ENCODE measurements at places on chromosomes 3 and 15.

- peak; percentile 56 for DNase-seq
These were observed 14.5 kb downstream of the TAGLN3 start for GRCh38 chr3:112013058-112013783.

GRCh38 chr3:38649500-38650247, at the start of gene SCN5A:
Gene SCN5A (minus strand): TSS chr3:38649687. CDS start chr3:38633307, 16,380 bp downstream.
- DNase-seq = peak; percentile 37

GRCh38 chr3:114307222-114307830, 13.5 kb downstream of the TIGIT start:
- DNase-seq = no peak

DNA sequence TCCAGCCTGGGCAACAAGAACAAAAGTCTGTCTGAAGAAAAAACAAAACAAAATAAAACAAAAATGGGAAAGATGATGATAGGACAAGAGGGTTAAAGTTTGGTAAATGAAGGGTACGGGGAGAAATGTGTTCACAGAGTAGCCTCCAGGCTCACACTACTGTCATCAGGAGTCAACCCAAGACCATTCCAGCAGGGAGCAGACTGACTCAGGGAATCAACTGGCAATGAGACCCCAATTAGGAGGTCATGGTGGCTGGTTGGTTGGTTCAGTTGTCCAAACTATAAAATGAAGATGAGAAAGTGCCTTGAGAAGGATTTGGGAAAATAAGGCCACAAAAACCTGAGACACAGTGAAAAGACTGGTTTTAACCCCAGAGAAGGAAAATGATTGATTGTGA, 51.8 kb downstream of the KLHL6 start:
- DNase-seq = no peak

DNA sequence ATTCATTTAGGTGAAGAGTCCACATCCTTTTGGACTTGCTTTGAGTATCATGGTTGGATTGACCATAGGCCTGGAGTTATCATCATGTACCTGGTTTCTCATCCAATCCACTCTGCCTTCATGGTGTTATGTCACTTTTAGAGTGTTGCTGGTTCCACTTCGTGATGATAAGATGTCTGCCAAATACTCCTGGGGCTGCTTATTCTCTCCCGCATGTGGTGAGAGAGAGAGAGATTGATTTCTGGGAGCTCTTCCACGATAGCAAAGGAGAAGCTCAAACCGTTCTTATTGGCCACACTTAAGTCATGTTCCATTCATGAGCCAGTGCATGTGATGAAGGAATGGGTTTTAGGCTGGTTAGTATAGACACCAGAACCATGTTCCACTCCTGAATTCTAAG, 47.6 kb downstream of the MITF start:
- DNase-seq = no peak

DNA sequence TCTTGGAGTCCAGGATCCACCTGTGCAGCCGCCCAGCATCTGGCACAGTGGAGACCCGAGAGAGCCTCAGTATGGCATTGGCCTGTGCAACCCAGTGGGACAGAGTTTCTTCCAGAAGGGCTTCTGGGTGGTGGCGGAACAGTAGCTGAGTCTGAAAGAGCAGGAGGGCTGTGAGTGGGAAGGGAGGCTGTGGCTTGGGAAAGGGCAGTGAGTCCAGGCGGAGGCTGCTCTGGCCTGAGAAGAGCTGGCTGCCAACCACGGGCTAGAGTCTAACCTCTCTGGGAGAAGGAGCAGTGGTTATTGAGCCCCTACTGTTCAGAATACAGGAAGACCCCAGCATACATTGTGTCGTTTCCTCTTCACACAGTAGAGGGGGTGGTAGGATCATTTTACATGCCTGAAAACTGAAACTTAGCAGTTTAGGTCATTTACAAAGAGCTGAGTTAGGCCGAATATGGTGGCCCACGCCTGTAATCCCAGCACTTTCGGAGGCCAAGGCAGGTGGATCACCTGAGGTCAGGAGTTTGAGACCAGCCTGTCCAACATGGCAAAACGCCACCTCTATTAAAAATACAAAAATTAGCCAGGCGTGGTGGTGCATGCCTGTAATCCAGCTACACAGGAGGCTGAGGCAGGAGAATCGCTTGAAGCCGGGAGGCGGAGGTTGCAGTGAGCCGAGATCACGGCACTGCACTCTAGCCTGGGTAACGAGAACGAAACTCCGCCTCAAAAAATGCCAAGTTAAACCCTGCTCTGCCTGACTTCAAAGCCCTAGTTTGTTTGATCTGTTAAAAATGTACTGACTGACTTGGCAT, 3.2 kb downstream of the AEN start:
- DNase-seq = no peak

DNA sequence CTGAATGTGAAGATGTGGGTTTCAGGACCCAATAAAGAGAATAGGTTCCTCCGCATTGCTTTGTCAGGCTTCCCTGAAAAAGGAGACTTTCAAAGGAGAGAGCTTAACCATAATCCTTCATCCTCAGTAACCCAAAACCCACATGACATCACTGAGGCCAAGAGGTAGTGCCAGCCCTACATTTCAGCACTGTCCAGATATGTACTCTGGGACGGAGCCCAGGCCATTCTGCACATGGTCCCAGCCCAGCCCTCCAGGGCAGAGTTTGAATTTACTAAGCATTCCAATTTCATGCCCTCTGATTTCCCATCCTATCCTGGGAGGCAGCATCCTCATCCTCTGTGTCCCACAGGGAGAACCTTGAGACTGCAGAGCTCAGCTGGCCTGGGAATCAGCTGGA, 210.5 kb downstream of the GABRB3 start:
- no peak for DNase-seq

GRCh38 chr3:37986479-37987314, 3.9 kb upstream of the VILL start:
- no peak for DNase-seq

DNA sequence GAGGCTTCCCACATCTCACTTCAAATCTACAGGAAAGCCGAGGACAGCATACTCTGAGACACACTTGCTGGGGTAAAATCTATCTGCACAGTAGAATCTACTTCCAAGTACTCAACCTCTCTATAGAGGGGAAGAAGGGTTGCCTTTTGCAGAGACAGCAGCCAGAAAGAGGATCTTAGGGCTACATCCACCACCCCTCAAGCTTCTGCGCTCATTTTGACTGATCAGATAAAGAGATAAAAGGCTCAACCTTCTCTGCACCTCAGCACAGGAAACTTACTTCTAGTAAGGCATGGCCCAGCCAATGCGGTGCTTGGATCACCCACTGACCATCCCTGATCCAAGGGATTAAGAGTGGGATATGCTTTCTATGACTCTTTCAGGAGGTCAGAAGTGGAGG, 6.9 kb upstream of the SLC9A9 start:
- DNase-seq = no peak

DNA sequence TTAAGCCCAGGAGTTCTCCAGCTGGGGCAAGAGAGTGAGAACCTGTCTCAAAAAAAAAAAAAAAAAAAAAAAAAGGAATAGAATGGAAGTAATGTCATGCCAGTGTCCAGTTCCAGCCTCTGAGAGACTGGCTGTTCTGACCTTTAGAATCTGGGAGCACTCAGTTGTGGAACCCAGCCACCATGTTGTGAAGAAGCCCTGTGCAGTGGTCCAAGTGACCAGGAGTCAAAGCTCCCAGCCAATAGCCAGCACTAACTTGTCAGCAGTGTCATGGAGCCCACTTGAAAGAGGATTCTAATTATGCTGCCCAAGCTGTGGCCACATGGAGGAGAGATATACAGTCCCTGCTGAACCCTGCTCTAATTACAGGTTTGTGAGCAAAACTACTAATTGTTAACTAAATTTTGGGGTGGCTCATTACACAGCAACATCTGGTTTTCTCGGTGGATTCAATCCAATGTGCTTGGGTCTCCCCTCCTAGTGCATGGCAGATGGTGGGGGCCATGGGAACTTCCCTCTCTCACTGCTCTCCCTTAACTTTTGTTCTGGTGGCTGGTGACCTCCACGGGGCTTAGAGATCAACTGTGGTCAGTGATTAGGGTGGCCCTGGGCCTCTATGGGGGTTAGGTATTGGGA, 55.5 kb downstream of the CLEC3B start:
- no peak for DNase-seq

DNA sequence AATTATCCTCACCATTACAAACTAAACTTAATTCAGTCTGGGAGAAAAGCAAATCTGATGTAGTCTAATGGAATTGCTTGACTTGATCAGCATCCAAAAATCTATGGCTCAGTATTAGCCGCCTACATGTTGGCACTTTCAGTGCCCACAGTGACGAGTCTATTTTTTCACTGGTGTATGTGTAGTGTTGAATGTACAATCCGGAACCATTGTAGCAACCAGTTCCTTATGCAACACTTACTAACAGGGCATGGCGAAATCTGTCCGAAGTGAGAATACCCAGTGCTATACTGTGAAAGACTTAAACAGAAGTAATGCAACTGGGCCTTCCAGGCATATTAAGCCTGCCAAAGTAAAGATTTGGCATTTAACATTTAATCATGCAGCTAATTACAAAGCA, 18.6 kb downstream of the LRRN1 start:
- no peak for DNase-seq
